ENCODE measurements at places on chromosomes 3 and 15. TPM values are rescaled to one million over a fixed set of nuclear protein-coding genes. Genes with fewer than 3 reads are reported as not detected.

DNA sequence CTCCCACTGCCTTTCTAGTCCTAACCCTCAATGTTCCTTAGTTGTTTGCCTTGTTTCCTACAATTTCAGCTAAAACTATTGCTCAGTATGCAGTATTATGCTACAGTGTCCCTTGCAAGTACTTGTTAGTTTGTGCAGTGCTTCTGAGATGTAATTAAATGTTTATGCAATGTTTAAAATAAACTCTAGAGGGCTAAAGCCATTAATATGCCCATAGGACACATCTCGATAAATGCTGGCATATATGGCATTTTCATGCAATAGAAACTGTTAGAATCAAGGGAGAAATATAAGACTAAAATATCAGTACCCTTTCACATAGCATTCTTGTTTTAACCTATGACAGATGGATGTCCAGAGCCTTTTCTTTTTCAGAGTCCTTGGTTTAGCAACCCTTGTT lies 59.8 kb upstream of the ACKR4 start:
- no peaks in the 10 kb centered on the region for H3K27me3 ChIP-seq
- no peak overlapping the region for H3K27ac ChIP-seq
- no peak overlapping the region for H3K4me3 ChIP-seq
- no peak for DNase-seq
- peaks cover 36% of the 10 kb centered on the region for H3K36me3 ChIP-seq

GRCh38 chr3:42786212-42786611 lies 13.2 kb upstream of the CCDC13 start:
- no peak for DNase-seq
- H3K27ac ChIP-seq = no peak overlapping the region
- no peaks in the 10 kb centered on the region for H3K4me1 ChIP-seq
- peaks cover 34% of the 10 kb centered on the region for H3K36me3 ChIP-seq
- no peaks in the 10 kb centered on the region for H3K27me3 ChIP-seq
- no peak overlapping the region for H3K4me3 ChIP-seq

DNA sequence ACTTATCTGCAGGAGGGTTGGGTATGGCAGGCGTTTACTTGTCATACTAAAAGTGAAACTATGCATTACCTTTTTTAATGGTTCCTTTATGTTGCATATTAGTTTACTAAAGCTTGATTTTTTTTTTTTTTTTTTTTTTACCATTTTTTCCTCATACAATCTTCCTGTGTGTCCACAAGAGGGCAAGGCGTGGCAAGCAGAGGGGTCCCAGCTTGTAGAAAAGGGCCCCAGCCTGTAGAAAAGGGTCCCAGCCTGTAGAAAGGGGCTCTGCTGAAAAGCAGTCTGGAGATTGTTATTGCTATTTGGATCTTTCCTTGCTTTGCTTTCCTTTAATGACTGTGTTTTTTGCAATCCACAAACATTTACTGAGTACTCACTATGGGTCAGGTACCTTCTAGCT lies 21.9 kb downstream of the MKRN2 start:
- H3K36me3 ChIP-seq = peaks cover 73% of the 10 kb centered on the region
- no peaks in the 10 kb centered on the region for H3K27me3 ChIP-seq
- no peak for DNase-seq
- H3K27ac ChIP-seq = no peak overlapping the region
- H3K4me1 ChIP-seq = no peaks in the 10 kb centered on the region

Gene DAPK2
- total RNA-seq = 1.5 TPM

DNA sequence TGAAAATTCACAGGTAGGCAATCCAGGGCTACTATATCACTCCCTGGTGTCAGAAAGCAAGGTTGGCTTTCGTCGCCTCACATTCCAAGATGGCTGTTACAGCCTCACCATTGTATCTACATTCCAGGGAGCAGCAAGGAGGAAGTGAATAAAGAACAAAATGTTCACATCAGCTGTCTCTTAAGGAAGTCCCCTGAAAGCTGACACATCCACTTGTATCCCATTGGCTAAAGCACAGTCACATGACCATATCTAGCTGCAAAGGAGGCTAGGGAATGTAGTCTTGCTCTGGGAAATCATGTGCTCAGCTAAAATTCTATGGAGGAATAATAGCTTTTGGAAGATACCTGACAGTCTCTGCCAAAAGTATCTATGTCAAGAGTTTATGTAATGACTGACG lies 12.8 kb upstream of the GATA2 start:
- H3K27ac ChIP-seq = no peak overlapping the region
- H3K36me3 ChIP-seq = no peaks in the 10 kb centered on the region
- no peak overlapping the region for H3K4me3 ChIP-seq
- peaks cover 2% of the 10 kb centered on the region for H3K27me3 ChIP-seq

DNA sequence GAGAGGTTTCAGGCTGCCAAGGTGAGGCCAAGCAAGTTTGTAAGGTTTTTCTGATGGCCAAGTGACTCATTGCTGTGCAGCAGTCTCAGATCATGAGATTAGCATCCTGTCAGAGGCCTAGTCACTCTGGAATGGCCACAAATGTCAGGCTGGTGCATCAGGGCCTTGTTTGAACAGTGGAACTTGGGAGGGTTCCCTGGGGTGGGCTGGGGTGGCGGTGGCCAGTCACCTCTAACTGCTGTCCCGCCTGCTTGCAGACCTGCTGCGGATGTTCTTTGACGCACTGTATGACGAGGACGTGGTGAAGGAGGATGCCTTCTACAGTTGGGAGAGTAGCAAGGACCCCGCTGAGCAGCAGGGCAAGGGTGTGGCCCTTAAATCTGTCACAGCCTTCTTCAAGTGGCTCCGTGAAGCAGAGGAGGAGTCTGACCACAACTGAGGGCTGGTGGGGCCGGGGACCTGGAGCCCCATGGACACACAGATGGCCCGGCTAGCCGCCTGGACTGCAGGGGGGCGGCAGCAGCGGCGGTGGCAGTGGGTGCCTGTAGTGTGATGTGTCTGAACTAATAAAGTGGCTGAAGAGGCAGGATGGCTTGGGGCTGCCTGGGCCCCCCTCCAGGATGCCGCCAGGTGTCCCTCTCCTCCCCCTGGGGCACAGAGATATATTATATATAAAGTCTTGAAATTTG lies 2.8 kb upstream of the FAM131A start:
- H3K4me1 ChIP-seq = peaks cover 43% of the 10 kb centered on the region
- no peaks in the 10 kb centered on the region for H3K27me3 ChIP-seq
- H3K36me3 ChIP-seq = peaks cover 49% of the 10 kb centered on the region

- peaks cover 11% of the 10 kb centered on the region for H3K27me3 ChIP-seq
- no peaks in the 10 kb centered on the region for H3K36me3 ChIP-seq
- no peak overlapping the region for H3K27ac ChIP-seq
- no peak for DNase-seq
- no peaks in the 10 kb centered on the region for H3K4me1 ChIP-seq
Measured at GRCh38 chr15:92247649-92248242, 145.9 kb upstream of the ST8SIA2 start.

Gene MASP1
- total RNA-seq = not detected

Gene LRRC31
- total RNA-seq = not detected

Gene ROPN1B
- not detected for total RNA-seq

- H3K27ac ChIP-seq = no peak overlapping the region
- no peak for DNase-seq
- no peaks in the 10 kb centered on the region for H3K4me1 ChIP-seq
- no peaks in the 10 kb centered on the region for H3K36me3 ChIP-seq
- peaks cover 9% of the 10 kb centered on the region for H3K27me3 ChIP-seq
Measured at GRCh38 chr3:10357592-10358308, 36.8 kb upstream of the SEC13 start.

- no peak overlapping the region for H3K27ac ChIP-seq
- no peaks in the 10 kb centered on the region for H3K36me3 ChIP-seq
- H3K4me3 ChIP-seq = no peak overlapping the region
- peaks cover 17% of the 10 kb centered on the region for H3K4me1 ChIP-seq
- no peak for DNase-seq
Measured at GRCh38 chr15:77504306-77504705, 83.6 kb downstream of the HMG20A start.

Gene DNAH12
- total RNA-seq = not detected

DNA sequence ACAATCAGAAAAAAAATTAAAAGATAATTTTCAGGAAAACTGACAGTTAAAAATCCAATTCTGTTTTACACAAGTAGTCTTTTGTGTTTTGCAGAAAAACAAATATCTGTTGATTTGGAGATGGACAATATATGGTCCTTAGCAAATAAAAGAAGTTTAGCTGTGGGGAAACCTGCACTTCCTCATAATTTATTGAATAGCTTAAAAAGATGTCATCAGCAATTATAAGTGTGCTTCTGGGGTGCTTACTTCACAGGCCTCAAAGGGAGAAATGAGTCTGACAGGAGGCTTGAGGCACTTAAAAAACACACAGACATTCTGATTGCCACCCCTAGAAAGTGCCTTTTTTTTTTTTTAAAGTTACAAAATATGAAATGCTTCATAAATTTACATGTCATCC lies 31.6 kb upstream of the CERS3 start:
- no peak overlapping the region for H3K4me3 ChIP-seq
- H3K36me3 ChIP-seq = peaks cover 25% of the 10 kb centered on the region
- no peaks in the 10 kb centered on the region for H3K4me1 ChIP-seq
- DNase-seq = no peak
- no peak overlapping the region for H3K27ac ChIP-seq
- no peaks in the 10 kb centered on the region for H3K27me3 ChIP-seq

DNA sequence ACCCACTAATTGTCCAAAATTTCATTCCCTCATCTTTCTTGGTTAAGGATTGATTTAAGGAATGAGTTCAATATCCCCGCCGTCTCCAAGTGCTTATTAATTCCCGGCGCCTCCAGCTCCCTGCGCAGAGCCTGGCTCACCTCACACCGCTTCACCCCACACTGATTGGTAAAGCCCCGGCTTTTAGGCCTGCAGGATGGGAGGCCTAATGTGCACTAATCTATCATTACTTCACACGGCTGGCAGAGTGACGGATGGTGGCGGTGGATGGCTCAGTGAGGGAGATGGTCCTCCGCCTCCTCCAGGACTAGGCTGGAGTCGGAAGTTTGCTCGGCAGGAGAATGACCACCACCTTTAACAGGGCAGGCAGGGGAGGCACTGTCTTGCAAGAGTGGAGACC lies 81.7 kb downstream of the MEGF11 start:
- H3K4me1 ChIP-seq = no peaks in the 10 kb centered on the region
- DNase-seq = no peak
- H3K4me3 ChIP-seq = no peak overlapping the region
- no peak overlapping the region for H3K27ac ChIP-seq
- H3K36me3 ChIP-seq = no peaks in the 10 kb centered on the region
